NCI-H2171 (cell line): ENCODE measurements at places on chromosomes 11 and 22.

- no peak for DNase-seq
Observed at GRCh38 chr11:116376547-116376946, 396.2 kb downstream of the BUD13 start.

DNA sequence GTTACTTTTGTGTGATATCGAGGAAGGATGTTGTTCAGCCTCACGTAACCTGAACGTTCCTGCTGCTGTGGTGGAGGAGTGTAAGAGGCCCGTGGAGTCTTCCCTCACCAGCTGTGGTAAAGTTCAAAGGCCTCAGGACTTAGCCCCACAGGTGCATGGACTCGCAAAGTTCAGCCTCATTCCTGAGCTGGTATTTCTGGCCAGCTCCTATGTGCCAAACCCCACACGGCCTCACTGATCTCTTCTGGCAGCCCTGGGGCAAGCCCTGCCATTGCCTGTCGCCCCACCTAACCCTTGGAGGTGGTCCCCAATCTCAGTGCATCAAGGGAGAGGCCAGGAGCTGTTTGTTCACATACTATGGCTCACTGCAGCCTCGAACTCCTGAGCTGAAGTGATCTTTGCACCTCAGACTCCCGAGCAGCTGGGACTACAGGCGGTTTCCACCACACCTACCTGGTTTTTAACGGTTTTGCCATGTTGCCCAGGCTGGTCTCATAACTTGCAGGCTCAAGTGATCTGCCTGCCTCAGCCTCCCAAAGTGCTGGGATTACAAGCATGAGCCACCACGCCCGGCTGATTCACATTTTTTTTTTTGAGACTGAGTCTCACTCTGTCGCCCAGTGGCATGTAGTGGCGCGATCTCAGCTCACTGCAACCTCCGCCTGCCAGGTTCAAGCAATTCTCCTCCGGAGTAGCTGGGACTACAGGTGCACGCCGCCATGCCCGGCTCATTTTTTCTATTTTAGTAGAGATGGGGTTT lies 2.2 kb downstream of the PHRF1 start:
- no peak for DNase-seq

GRCh38 chr22:46788441-46789172 lies 26.2 kb downstream of the TBC1D22A start:
- DNase-seq, result no peak

- peak; percentile 18 for DNase-seq
Observed at GRCh38 chr11:66976028-66976467, 944 bp downstream of the C11orf86 start.

GRCh38 chr11:64089915-64090805 lies 54.4 kb downstream of the FLRT1 start:
- no peak for DNase-seq

GRCh38 chr22:39254789-39255298 lies 10.1 kb upstream of the PDGFB start:
- no peak for DNase-seq
